ENCODE measurements at places on chromosomes 5 and 9.

GRCh38 chr5:33423018-33423630, 17.6 kb upstream of the TARS1 start:
- peak; percentile 34 for DNase-seq

DNA sequence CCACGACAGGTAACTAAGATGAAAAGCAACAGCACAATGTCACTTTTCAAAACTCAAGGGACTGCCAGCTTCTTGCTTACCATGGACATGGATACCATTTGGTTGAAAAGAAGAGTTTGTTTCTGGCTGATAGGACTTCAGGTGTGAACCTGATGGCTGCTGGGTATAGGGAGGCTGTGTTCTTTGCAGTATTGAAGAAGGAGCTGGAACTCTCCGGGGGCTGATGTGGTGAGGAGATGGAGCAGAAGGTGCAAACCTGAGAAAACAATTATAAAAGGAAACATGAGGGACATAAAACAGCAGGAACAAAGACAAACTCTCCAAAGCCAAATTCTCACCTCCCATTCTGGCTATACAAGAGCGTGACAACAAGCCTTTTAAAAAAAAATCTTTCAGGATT, 330.1 kb upstream of the RFX3 start:
- no peak for DNase-seq

- no peak for DNase-seq
Observed at GRCh38 chr9:101508211-101508610, 25.4 kb upstream of the RNF20 start.

DNA sequence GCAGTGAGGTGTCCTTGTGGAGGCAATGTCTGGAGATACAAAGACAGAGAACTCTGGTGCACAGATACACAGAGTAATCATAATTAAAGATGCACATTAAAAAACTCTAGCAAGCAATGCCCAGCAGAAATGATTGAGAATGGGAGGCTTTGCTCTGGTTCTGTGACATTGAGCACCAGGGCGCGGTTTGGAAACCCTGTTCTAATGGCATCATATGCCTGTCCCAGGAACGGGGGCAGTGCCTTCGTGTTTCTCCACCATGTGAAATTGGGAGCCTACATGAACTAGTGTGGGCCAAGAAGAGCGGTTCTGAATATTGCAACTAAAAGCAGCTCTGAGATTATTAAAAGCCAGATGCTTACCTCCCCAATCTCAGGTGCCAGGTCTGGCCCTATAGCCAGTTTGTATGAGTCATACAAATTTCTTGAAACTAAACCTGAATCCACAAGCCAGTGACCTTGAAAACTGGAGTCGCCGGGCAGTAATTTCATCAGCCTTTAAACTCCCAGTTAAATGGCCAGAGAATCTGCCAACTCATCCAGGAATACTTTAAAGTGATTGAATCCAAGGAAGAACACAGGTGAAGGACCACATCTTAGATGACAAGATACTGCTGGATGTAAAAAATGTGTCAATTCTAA, 22.2 kb upstream of the CTSL start:
- DNase-seq: no peak

DNA sequence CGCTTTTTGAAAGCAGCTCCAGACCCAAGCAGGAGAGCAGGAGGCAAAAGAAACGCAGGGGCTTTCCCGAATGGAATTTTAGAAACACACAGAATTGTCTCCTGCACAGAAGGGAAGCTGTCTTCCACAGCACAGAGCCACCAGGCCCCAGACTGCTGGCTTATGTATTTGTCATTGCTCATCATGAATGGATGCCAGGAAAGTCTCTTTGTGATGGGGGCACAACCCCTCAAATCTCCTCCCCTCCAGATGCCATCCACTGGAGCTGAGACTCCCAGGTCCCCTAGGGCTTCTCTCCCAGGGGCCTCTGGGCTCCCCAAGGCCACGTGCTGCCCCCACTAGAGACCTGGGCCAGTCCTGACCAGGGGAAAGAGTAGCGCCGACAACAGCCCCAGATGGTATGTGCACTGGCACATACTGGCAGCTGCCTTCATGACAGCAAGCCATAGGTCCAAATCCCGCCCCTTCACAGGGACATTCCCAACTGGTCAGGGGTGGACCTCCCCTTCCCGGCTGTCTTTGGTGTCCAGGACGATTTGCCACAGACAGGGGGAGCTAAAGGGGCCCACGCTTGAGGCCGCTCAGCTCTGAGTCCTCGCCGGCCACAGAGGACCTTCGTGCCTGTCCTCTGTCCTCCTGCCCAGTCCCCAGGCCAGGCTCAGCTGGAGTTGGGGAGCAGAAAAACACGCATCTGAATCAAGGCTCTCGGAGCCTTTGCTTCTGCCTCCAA, 127.8 kb downstream of the KCNIP1 start:
- no peak for DNase-seq

DNA sequence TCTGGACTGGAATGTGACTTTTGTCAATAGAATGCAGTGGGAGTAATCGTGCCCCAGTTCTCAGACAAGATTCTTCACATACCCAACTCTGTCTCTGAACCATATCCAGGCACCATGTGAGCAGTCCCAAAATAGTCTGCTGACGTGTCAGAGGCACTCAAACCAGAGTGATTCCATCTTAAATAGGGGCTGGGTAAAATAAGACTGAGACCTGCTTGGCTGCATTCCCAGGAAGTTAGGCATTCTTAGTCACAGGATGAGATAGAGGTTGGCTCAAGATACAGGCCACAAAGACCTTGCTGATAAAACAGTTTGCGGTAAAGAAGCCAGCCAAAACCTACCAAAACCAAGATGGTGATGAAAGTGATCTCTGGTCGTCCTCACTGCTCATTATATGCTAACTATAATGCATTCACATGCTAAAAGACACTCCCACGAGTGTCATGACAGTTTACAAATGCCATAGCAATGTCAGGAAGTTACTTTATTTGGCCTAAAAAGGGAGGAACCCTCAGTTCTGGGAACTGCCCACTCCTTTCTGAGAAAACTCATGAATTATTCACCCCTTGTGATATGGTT, 16.9 kb upstream of the PLCXD3 start:
- DNase-seq: no peak

GRCh38 chr5:80134876-80135275, 99.7 kb downstream of the THBS4 start:
- no peak for DNase-seq

- DNase-seq: no peak
Observed at GRCh38 chr5:16179511-16179935, at the start of gene MARCHF11. MARCHF11 (minus strand) TSS chr5:16179791; CDS start chr5:16179575, 216 bp downstream.

DNA sequence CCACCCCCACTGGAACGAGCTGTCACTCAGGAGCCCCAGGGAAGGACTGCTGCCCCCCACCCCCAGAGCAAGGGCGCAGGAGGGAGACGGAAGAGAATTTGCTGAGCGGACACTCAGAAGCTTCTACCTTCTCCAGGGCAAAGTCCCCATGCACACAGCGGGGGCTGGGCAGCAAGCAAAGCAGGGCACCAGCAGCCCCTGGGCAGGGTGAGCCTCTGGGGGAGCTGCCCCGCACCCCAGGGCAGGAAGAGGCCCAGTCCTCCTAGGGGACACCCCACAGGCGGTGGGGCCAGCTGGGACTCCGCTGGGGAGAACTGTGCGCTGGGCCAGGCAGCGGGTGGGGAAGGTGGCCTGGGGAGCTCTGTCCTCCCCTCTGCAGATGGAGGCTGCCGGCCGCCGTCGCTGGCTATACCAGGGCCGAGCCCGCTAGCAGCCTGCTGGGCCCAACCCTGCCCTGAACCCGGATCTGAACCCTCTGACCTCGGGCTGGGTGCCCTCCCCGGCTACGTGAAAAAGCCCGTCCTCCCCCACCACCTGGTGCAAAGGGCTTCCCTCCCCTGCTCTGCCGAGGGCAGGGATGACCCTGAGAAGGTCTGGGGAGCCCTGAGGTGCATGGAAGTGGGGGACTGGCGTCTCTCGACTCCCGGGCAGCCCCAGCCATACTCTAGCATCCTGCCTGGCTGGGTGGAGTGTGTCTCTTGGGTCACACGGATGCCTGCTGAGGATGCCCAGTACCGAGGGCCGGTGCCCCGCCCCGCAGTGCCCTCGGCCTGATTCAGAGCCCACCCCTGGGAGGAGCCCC, 597 bp upstream of the SLC34A3 start:
- no peak for DNase-seq

- no peak for DNase-seq
Observed at GRCh38 chr5:106489004-106489403, 1181.7 kb downstream of the EFNA5 start.

DNA sequence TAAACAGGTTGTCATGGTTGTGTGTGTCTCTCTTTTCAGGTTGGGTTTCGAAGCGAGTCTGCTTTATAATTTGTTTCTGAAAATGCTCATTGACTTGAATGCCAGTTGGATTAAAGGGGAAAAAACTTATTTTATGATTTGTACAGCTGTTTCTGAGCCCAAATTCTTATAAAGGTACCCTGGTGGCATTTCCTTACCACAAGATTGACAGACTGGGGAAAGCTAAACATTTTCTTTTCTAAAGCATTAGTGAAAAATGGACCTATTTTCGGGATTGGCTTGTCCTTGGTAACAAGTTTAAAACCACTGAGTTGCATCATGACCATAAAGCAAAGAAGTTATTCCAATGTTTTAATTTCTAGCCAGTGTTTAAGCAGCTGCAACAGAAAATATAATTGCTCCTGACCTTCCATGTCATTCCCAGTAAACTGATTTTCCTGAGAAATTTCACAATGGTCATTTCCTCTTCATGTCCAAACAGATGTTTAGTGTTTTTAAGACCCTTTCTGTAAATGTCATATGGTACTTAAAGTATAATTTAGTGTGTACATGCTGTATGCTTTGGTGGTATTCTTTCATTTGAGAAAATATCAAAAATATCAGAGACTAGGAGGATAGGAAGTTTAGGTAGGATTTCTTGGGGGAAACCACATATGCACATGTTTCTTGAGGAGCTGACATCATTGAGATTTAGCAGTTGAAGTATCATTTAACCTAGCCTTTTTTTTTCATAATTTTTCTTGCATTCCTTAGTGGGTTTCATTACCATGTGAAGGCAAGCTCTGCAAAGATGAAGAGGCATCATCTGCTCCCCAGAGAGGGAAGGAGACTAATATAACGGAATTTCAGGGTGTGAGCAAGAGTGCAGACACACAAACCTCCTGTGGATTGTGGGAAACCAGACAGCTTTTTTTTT, 667.1 kb upstream of the RGMB start:
- no peak for DNase-seq

DNA sequence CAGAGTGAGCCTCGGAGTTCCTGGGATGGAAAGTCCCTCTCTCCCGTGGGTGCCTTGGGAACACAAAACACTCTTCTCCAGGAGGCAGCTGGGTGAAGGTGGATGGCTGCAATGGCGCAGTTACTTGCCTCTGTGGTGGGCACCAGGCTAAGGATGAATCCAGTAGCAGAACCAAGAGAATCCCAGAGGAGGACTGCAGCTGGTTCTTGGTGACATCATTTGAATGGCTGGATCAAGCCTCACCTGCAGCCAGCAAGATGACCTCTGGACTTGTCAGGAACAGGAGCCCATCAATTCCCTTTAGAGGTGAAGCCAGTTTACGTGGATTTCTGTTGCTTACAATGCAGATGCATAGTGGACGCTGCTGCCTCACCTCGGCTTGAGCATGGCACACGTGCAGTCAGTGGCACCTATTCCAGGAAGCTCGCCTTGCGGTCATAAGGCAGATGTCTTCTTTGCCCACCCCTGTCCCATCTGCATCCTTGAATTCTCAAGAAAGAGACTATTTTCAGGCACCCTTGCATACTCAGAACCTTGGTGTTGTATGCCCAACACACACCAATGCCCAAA, 34.1 kb upstream of the ADAMTS2 start:
- DNase-seq: no peak

GRCh38 chr5:172002310-172002709, 4.1 kb downstream of the FBXW11 start:
- DNase-seq: peak; percentile 59

- DNase-seq: no peak
Observed at GRCh38 chr5:149693482-149693881, 36.6 kb upstream of the PPARGC1B start.

- DNase-seq: no peak
Observed at GRCh38 chr5:106159616-106160015, 1511.1 kb downstream of the EFNA5 start.

DNA sequence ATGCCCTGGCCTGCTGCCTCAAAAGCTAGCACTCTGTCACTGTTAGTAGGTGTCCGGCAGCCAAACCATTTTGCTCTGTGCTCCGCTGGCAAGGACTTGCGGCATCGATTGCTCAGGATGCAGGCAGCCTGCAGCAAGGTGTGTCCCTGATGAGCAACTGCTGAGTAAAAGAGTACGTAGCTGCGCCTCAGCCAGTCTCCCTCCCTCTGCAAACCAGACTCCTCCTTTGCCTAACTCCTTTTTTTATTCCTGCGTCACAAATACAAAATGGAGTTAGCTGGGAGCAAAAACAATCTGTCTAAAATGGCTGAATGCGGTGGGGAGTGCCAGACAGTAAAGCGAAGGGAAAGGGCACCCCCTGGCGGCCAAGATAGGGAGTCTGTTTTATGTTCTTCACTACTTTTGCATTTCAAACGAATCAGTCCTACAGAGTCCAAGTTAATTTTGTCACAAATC, 61.1 kb downstream of the DIAPH1 start:
- peak; percentile 90 for DNase-seq

DNA sequence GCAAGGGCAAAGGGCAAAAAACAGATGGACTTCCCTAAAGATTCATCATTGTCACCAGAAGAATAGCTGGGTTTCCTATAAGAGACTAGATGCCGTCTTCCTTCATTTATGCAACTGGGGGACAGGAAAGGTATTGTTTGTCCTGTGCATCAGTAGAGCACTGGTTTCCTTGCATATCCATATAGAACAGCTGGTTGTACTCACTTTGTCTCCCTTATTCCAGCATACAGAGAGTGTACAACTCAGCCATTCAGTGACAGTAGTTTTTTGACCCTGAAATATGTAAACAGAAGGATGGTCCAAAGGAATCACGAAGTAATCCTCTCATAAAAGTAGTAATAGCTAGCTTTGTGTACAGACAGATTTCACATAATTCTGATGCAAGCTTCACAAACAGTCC, 22.5 kb upstream of the MAST4 start:
- no peak for DNase-seq

GRCh38 chr5:93358176-93358575, 222.8 kb downstream of the NR2F1-AS1 start:
- DNase-seq: no peak

DNA sequence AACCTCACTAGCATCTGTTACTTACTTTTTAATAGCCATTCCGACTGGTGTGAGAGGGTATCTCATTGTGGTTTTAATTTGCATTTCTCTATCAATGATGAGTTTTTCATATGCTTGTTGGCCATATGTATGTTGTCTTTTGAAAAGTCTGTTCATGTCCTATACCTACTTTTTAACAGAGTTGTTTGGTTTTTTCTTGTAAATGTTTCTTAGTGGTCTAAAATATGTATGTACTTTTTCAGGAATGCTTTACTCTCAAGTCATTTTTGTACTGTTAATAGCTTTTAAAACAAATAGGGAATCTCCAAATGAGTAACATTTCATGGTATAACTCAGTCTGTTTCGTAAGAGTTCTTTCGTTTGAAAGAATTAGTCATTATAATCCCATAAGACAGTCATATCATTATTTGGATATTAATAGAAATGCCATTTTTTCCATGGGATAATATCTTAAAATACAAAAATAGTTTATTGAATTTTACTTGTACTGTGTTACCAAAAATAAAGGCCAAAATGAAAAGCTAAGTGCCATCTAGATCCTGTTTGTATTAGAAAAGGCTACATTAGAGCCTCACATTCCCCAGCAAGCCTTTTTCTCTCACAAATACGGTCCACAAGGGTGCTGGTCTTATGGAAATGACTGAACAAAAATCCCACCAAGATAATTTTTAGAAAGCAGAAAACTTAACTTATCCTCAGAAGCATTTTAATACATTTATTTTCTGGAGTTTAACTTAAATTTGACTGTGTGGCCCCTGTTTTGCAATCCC, 247.7 kb downstream of the PJA2 start:
- DNase-seq: no peak

- DNase-seq: no peak
Observed at GRCh38 chr9:86782831-86783230, 164.5 kb downstream of the GAS1 start.
